ENCODE measurements at places on chromosomes 7 and 10.

- DNase-seq: no peak
Measured at GRCh38 chr7:100016215-100016901, 962 bp downstream of the ZKSCAN1 start.

DNA sequence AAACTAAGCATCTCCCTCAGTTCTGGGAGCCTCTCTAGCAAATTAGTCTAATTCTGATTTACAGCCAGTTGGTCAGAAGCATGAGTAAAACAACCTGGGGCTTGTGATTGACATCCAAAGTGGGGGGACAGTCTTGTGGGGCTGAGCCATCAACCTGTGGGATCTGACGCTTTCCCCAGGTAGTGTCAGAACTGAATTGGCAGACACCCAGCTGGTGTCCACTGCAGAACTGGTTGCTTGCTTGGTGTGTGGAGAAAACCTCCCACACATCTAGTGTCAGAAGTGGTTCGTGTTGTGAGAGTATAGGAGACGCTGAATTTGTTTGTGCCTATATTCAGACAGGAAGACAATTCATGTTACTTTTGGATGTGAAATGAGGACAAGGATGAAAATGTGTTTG lies 92.2 kb upstream of the PDCD4 start:
- no peak for DNase-seq

DNA sequence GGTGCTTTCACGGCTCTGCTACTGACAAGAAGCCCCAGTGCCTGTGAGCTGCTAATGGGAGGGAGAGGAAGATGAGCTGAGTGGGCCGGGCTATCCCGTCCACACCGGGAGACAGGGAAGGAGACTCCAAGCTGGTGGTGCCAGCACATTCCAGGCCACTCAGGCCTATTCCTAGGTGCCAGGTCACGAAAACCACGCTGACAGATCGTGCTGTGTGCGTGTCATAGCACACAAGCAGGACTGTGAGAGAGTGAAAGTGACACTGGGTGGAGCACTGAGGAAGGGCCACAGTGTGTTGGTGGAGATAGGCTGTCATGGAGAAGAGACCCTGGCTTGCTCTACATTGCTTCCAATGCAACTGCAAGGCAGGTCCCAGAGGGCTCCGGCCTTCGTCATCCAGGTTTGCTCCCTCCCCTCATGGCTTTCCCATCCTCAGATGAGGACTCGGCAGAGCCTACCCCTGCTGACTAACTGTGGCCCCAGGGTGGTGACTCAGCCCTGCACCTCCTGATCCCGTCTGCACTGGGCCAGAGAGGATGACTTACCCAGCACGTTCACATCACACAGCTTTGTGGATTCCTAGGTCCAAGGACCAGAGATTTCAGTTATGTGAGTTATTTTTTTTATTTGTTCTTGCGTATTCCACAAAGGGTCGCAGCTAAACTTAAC lies 167.3 kb downstream of the EGFR start:
- DNase-seq: peak; percentile 53

- no peak for DNase-seq
Measured at GRCh38 chr7:69651101-69651590, 52.9 kb downstream of the AUTS2 start.

DNA sequence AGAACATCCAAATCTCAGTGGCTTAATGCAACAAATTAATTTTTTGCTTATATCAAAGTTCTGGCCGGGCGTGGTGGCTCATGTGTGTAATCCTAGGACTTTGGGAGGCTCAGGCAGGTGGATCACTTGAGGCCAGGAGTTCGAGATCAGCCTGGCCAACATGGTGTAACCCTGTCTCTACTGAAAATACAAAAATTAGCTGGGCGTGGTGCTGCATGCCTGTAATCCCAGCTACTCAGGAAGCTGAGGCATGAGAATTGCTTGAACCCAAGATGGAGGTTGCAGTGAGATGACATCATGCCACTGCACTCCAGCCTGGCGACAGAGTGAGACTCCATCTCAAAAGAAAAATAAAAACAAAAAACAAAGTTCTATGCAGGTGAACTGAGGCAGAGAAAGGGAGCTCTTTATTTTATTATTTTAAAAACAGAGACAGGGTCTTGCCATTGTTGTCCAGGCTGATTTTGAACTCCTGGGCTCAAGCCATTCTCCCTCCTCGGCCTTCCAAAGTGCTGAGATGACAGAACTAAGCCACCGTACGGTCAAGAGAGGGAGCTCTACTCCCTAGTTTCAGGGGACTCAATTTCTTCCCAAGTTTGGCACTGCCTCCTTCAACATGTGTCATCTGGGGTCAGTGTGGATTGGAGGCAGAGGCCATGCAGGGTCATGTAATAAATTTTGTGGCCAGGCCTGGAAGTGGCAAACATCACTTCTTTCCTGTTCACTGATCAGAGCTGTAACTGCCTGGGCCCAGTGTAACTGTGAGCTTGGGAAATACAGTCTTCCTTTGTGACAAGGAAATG lies 2.4 kb downstream of the ADCK2 start:
- peak; percentile 29 for DNase-seq

- DNase-seq: no peak
Measured at GRCh38 chr10:47056247-47056510, 145.0 kb downstream of the PTPN20 start.

DNA sequence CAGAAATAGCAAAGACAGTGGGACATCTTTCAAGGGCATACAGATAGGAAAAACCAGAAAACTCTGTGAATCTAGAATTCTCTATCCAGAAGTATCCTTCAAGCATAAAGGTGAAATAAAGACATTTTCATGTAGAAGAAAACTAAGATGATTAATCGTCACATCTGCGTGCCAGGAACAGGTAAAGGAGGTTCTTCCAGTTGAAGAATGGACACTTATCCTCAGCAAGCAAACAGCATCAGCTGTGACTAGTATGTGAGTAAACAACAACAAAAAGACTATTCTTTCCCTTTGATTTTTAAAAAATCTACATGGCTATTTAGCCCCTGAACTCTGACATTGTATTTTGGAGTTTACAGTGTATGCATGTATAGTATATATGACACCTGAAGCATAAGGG lies 124.9 kb downstream of the LRMDA start:
- DNase-seq: no peak

- DNase-seq: no peak
Measured at GRCh38 chr7:130444751-130445407, 4.1 kb upstream of the CEP41 start.

- no peak for DNase-seq
Measured at GRCh38 chr7:46208635-46209525, 287.8 kb upstream of the IGFBP3 start.

GRCh38 chr10:1133495-1134045 lies 77.4 kb downstream of the WDR37 start:
- DNase-seq: peak; percentile 27

DNA sequence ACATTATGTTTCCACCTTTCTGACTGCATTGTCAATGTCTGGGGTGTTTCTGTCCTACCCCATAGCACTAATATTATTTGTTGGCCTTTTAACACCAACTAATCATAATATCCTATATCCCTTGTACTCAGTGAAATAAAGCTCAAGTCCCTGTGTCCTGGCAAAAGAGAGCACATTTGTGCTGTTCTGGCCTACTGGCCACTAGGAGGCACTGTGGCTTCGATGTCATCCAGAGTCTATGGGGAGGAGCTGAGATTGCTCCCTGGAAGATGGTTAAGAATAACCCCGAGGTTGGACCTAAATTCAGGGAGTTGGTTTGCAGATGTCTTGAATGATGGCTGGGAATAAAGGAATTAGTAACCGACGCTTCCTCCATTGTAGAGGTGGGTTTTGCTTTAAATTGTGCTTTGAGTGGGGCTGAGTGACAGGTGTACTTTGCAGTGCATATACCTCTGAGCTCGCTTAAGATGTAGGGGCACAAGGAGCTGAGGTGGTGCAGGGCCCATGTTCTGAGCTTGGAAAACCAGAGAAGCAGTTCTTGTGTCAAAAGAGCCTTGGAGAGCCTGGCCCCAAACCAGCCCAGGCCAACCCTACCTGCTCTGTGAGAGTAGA lies 191.2 kb upstream of the PRSS1 start:
- no peak for DNase-seq

- DNase-seq: no peak
Measured at GRCh38 chr10:131875501-131875900, 25.3 kb upstream of the PPP2R2D start.

- no peak for DNase-seq
Measured at GRCh38 chr10:104336821-104337467, 1.3 kb downstream of the ITPRIP start.

- DNase-seq: no peak
Measured at GRCh38 chr7:99404235-99404976, 4.0 kb downstream of the PDAP1 start.

DNA sequence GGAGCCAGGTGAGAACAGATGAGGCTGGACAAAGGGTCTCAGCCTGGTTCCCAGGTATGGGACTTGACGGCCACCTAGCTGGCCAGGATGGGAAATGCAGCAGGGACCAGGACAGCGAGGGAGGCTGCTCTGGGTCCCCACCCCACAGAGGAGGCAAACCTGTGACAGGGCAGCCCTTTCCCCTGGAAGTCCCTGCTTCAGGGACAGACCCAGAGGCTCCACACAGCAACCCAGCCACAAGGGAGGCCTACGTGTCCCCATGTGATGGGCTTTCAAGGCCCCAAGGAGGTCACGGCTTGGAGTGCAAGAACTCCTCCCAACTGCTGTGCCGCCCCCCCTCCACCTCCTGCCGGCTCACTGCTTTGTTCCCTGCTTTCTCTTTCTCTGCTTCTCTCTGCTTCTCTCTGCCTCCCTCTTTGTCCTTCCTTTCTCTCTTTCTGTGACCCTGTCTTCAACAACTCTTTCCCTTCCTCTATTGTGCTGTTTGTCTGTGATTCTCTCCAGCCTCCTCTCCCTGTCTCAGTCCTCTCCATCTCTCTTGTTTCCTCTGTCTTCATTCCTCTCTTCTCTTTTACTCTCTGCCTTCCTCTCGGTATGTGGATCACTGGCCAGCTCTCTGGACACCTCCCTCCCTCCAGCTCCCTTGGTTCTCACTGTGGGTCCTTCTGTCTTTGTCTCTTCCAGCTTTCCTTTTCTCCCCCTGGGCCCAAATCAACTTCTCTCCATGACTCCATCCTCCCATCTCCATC lies 9.6 kb upstream of the EIF5AL1 start:
- DNase-seq: no peak

DNA sequence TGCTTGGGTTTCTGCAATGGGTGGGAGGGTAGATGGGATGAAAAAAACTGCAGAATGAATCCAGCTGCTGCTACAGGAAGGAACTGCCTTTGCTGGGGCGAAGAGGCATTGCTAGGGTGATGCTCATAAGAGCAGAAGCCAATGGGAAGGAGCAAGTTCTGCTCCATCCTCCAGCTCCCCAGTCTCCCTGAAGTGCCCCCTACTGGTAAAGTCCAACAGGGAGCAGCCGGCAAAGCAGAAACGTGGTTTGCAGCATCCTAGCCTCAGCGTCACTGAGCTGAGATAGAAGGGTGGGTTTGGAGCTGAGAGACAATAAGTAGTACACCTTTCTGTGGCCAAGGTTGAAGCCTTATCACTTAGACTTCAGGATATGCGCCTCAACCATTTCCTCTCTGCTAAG lies 220.5 kb downstream of the CCSER2 start:
- no peak for DNase-seq

GRCh38 chr10:116849248-116850057 lies at the start of gene ENO4:
ENO4 (plus strand) TSS chr10:116849499; CDS start chr10:116849567, 68 bp downstream.
- DNase-seq: peak; percentile 57

- no peak for DNase-seq
Measured at GRCh38 chr10:81179324-81179723, 641.6 kb downstream of the SH2D4B start.

GRCh38 chr7:6172224-6172909 lies 100.1 kb downstream of the CYTH3 start:
- DNase-seq: no peak

DNA sequence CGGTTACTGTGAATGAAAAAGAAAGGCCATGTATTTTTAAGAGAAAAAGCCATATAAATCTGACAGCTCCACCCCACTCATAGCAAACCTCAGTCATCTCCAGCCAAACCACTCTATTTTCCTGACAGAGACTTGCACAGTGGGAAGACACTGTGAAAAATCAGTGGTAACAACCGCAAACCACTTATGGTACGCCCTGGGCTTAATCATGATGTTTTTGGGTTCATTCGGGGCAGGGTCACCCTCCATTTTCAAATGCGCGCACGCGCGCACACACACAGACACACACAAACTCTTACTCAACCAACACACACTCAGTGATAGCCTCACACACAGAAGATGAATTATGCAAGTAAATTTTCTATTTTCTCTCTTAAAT lies 82.1 kb upstream of the HPS1 start:
- no peak for DNase-seq

- no peak for DNase-seq
Measured at GRCh38 chr10:48296576-48297098, 9.8 kb upstream of the MAPK8 start.

GRCh38 chr7:131504157-131504899 lies 52.1 kb downstream of the PODXL start:
- DNase-seq: no peak

DNA sequence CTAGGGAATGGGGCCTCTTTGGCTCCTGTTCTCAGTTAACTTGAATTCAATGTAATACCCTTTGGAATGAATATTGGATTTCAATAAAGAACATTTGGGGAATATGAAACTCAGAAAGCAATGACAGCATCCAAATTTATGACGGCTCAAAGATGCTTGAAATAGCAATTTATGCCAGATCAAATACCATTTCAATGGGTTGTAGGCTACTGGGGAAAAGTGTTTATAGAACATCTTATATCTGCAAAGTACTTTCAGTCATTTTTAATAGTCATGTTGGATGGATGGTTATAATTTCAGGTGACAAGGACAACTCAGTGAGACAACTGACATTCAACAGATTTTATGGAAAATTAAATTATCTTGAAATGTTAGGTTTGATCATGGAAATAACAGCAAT lies 772.7 kb downstream of the PHTF2 start:
- DNase-seq: no peak

- no peak for DNase-seq
Measured at GRCh38 chr10:122078965-122079795, 90.2 kb downstream of the TACC2 start.

DNA sequence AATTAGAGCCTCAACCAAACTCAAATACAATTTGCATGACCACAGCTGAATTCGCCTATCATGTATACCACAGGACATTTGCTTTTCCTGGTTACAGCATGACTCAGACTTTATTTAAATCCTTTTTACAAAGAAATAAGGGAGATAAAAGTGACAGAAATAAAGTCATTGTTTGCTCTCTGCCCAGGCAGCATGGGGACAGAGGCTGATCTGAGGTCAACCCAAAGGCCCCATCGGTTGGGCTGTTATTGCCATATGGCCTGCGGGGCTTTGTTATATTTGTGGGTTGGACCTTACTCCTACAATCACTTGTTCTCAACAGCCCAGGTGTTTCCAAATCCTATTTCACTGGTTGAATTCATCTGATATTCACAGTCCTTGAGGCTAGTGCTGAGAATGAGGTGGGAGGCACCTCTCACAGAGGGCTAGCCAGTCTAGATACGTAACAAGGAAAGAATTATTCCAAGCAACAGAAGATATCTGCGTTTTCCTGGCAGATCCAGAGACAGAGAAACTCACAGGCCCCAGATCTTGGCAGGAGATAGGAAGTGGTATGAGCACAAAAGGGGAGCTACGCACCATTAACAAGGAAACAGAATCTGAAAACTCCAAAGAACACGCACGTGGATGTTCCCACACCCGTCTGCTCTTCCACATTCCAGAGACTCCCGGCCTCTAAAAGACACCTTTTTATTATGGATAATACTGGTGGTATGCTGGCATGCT lies 117.3 kb downstream of the HIPK2 start:
- DNase-seq: no peak

- DNase-seq: no peak
Measured at GRCh38 chr7:52344015-52344414, 691.4 kb upstream of the POM121L12 start.

GRCh38 chr7:115496006-115496405 lies 534.6 kb downstream of the TFEC start:
- DNase-seq: no peak
